Activated CD4-positive, alpha-beta T cell treated with anti-CD3 and anti-CD28 coated beads, Interleukin-2, amount 10 ng/mL, durations not matched to agents 7 days and 5 days (primary cell): ENCODE measurements at places on chromosomes 7 and 10. TPM values are rescaled to one million over a fixed set of nuclear protein-coding genes. Genes with fewer than 3 reads are reported as not detected.
A peak's percentile ranks its signal among the peaks of the same experiment; 100 is the strongest.

GRCh38 chr10:7184660-7185366, 226.0 kb downstream of the SFMBT2 start:
- no peaks in the 10 kb centered on the region for H3K27me3 ChIP-seq
- peaks cover 36% of the 10 kb centered on the region for H3K4me1 ChIP-seq
- no peak overlapping the region for H3K4me3 ChIP-seq

GRCh38 chr10:51459476-51459875, 239.9 kb downstream of the CSTF2T start:
- H3K36me3 ChIP-seq, result no peaks in the 10 kb centered on the region
- no peak overlapping the region for H3K4me3 ChIP-seq
- no peak for DNase-seq
- H3K27me3 ChIP-seq, result no peaks in the 10 kb centered on the region
- H3K27ac ChIP-seq, result no peak overlapping the region
- H3K4me1 ChIP-seq, result no peaks in the 10 kb centered on the region

GRCh38 chr7:155880721-155881120, 68.5 kb upstream of the SHH start:
- H3K4me1 ChIP-seq, result no peaks in the 10 kb centered on the region
- no peak overlapping the region for H3K4me3 ChIP-seq
- H3K27me3 ChIP-seq, result peaks cover 3% of the 10 kb centered on the region
- no peak overlapping the region for H3K27ac ChIP-seq
- DNase-seq, result no peak

DNA sequence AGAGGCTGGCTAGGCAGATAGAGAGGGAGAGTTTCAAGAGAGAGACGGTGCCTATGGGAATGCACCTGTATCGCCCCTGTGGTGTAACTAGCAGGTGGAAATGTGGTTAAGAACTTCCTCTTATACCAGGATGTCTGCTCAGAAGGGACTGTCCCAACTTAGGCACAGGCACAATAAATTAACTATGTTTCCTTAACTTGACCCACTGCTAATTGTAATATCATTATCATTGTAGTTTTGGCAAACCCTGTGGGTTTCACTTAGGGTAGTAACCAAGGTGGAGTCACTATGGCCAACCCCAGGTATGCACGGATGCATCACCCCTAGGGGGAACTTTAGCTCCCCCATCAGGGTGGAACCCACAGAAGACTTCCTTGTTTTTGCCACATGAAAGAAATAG, 455.7 kb downstream of the DGKB start:
- no peak overlapping the region for H3K4me3 ChIP-seq
- H3K27ac ChIP-seq, result no peak overlapping the region
- no peaks in the 10 kb centered on the region for H3K36me3 ChIP-seq

- no peak overlapping the region for H3K27ac ChIP-seq
- no peaks in the 10 kb centered on the region for H3K36me3 ChIP-seq
- H3K4me1 ChIP-seq, result no peaks in the 10 kb centered on the region
- DNase-seq, result no peak
- H3K4me3 ChIP-seq, result no peak overlapping the region
Observed at GRCh38 chr10:44377651-44378310, 7.1 kb downstream of the CXCL12 start.

DNA sequence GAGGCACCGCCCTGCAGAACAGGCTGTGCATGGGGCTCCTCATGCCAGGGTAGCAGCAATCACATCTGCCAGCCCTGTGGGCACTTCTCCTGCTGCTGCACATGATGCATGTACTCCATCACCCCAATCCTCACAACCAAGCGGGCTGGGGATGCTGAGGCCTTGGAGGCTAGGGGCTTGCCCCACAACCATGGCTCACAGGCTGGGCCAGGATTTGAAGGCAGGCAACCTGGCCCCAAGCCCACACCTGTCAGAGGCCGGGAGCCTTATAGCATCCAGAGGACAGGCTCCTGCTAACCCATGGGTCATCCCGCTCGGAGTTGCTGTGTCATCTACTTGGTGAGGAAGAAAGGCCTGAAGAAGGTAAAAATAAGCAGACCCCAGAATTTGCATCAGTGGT, 2.2 kb downstream of the POLM start:
- no peaks in the 10 kb centered on the region for H3K27me3 ChIP-seq
- H3K4me1 ChIP-seq, result peaks cover 37% of the 10 kb centered on the region
- no peak overlapping the region for H3K4me3 ChIP-seq
- peaks cover 35% of the 10 kb centered on the region for H3K36me3 ChIP-seq

Gene ITPRIP
- 26.5 TPM for total RNA-seq

GRCh38 chr10:124994573-124995473, 52.9 kb downstream of the ZRANB1 start:
- H3K27ac ChIP-seq, result no peak overlapping the region
- H3K27me3 ChIP-seq, result no peaks in the 10 kb centered on the region
- H3K36me3 ChIP-seq, result peaks cover 2% of the 10 kb centered on the region
- no peaks in the 10 kb centered on the region for H3K4me1 ChIP-seq
- DNase-seq, result no peak

Gene FBXL15
- 11.2 TPM for total RNA-seq

Gene C10orf71
- not detected for total RNA-seq

DNA sequence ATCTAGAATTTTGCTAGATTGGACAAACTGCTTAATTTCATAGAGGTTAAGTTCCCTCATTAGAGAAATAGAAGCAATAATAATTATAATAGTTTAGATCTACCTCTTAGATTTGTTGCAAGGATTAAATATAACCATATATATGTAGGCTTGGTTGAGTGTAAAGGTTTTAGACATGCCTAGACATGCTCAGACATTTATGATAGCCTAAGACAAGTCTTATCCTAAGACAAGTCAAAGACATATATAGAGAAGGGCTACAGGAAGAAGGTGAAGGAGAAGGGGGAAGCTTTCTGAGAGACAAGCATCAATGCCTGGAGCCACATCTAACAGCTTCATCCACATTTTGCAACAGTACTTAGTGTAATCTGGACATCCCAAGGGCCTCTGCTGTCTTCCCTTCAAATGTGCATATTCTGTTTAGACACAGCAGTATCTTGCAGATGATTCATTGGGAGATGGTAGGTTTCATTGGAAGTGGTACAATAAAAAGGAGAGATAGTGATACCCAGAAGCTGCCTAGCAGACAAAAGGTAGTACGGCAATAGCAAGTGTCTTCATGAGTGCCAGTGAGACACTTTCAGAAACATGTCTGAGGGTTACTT, 146.5 kb downstream of the HGF start:
- H3K4me3 ChIP-seq, result no peak overlapping the region
- H3K36me3 ChIP-seq, result no peaks in the 10 kb centered on the region
- H3K27ac ChIP-seq, result no peak overlapping the region
- H3K4me1 ChIP-seq, result no peaks in the 10 kb centered on the region
- no peak for DNase-seq

GRCh38 chr10:107689323-107689722, 524.8 kb upstream of the SORCS1 start:
- no peaks in the 10 kb centered on the region for H3K27me3 ChIP-seq
- H3K27ac ChIP-seq, result no peak overlapping the region
- no peak for DNase-seq

DNA sequence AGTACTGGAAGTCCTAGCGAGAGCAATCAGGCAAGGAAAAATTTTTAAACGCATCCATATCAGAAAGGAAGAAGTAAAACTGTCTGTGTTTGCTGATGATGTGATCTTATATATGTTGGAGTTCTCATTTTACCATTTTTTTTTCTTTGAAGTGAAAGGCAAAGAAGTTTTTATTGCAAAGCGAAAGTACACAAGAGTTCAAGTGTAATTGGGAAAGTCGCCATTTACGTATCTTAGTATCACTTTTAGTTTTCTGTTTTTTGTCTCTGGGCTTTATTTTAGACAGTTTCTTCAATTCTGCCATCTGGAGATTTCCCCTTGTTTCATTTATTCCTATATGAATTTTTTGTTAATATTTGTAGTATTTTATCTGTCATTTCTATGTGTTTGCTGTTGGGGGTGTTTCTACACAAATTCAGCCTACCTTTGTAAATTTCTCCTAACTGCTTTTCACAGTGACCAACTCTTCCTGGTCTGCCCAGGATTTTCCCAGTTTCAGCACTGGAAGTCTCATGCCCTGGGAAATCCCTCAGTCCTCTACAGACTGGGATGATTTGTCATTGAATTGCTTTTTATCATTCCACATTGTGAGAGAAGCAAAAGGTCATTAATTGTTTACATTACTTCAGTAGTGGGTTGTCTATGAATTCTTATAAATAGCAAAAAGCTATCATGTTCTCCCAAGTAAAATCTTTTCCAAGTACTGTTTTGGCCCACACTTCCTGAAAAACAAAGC, 23.2 kb downstream of the BET1 start:
- no peaks in the 10 kb centered on the region for H3K4me1 ChIP-seq
- no peak for DNase-seq
- H3K27me3 ChIP-seq, result no peaks in the 10 kb centered on the region
- H3K27ac ChIP-seq, result no peak overlapping the region

GRCh38 chr7:91942312-91942711, 1.6 kb downstream of the AKAP9 start:
- H3K36me3 ChIP-seq, result peaks cover 13% of the 10 kb centered on the region
- DNase-seq, result no peak
- no peak overlapping the region for H3K27ac ChIP-seq
- peak overlapping the region; percentile 84 for H3K4me3 ChIP-seq
- peaks cover 33% of the 10 kb centered on the region for H3K4me1 ChIP-seq
- H3K27me3 ChIP-seq, result no peaks in the 10 kb centered on the region

DNA sequence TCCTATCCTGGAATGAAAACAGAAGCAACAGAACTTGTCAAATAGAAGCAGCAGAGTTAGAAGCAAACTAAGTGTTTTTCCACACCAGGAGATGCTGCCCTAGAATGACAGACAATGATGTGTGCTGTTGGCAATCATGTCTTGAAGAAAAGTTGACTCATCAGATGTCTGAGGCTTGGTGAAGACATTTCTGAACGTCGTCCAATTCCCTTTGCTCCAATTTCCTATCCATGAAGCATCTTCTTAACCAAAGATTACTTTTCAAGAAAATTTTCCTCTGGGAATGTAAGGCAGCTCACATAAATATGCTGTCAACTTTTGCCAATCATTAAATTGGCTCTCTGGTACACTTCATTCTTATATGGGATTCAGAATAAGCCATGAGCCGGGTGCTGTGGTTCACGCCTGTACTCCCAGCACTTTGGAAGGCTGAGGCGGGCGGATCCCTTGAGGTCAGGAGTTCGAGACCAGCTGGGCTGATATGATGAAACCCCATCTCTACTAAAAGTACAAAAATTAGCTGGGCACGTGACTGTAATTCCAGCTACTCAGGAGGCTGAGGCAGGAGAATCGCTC, 34.6 kb downstream of the MALSU1 start:
- peaks cover 15% of the 10 kb centered on the region for H3K27me3 ChIP-seq
- no peaks in the 10 kb centered on the region for H3K36me3 ChIP-seq
- H3K4me3 ChIP-seq, result no peak overlapping the region
- no peaks in the 10 kb centered on the region for H3K4me1 ChIP-seq

DNA sequence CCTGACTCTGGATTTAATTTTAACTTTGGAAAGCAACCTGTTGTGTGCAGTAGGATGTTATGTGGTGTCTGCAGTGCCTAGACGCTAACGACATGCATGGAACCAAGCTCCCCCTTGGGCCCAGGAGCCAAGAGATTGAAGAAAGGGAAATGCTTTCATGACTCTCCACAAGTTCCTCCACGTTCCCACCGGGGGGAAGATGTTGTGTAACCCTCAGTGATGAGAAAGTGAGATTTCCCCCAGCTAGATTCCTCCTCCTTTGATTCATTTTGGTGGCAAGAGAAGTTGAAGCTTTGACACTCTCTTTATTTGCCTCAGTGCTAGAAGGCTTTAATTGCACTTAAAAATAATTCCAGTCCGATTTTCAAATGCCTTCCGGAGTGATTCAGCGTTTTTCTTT, 157.9 kb upstream of the INSYN2A start:
- DNase-seq, result no peak
- H3K4me3 ChIP-seq, result no peak overlapping the region

DNA sequence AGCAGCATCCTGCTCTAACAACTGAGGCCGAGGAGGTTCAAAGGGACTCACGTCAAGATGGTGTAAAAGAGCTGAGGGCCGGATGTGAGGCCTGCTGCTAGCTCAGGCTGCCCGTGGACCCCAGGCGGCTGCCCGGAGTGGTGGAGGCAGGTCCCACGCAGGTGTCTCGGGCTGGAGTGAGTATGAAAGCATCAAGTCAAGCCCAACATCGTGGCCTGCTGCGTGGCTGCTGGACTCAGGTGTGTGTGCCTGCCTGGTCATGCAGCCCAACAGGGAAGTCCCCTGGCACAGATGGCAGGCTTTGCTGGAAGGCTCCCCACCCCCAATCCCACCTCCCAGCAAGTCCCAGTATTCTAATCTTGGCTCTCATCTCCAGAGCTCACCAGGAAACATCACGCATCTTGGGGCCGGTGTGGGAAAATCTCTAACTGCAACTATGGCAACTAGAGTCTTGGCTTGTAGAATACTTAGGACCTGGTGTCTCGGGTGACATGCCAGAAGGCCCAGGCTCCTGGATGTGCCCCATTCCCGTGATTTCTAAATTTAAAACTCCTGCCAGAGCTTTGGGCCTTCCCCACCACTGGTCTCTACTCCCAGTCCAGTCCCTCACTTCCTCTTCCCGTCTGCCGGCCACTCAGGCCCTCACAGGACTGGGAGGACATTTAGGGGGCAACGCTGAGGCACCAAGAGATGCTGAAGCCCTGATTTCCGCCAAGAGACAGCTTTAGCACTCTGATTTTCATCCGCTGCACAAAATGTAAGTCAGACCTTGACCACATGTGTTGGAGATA, 85.9 kb downstream of the PRKAG2 start:
- no peak overlapping the region for H3K27ac ChIP-seq
- no peaks in the 10 kb centered on the region for H3K36me3 ChIP-seq
- peaks cover 18% of the 10 kb centered on the region for H3K4me1 ChIP-seq
- H3K4me3 ChIP-seq, result no peak overlapping the region
- no peaks in the 10 kb centered on the region for H3K27me3 ChIP-seq
- no peak for DNase-seq

Gene IKZF5
- total RNA-seq, result 14.6 TPM

GRCh38 chr7:132568962-132569361, 7.3 kb downstream of the PLXNA4 start:
- DNase-seq, result no peak
- H3K36me3 ChIP-seq, result peaks cover 36% of the 10 kb centered on the region
- no peak overlapping the region for H3K27ac ChIP-seq
- H3K27me3 ChIP-seq, result peaks cover 86% of the 10 kb centered on the region

Gene DNAJC30
- total RNA-seq, result 9.1 TPM

Gene EPHA1
- total RNA-seq, result 11.4 TPM

DNA sequence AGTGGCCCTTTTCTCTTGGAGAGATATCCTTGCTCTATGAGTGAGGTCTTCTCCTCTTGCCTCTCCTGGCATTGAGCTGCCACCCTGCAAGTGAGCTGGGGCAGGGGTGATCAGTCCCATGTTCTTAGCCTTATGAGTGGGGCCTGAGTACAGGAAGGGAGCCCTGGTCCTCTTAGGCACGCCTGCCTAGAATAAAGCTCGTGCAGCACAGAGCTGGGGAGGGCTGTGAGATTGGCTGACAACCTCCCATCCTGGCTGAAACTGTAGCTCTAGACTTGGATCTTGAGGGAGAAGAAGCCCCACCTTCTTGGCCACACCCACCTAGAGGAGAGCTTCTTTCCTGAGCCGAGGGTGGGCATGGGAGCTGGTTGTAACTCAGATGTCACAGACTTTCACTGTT, 305.0 kb upstream of the ZNF32 start:
- no peaks in the 10 kb centered on the region for H3K36me3 ChIP-seq
- no peak overlapping the region for H3K4me3 ChIP-seq
- no peaks in the 10 kb centered on the region for H3K4me1 ChIP-seq
- no peak for DNase-seq
- peaks cover 28% of the 10 kb centered on the region for H3K27me3 ChIP-seq
